Activated CD4-positive, alpha-beta T cell treated with anti-CD3 and anti-CD28 coated beads, Interleukin-2, amount 50 U/mL, for 48 hours (primary cell): ENCODE measurements at places on chromosomes 2 and 18.

GRCh38 chr18:49612515-49613033 lies 50.7 kb downstream of the LIPG start:
- DNase-seq, result no peak

DNA sequence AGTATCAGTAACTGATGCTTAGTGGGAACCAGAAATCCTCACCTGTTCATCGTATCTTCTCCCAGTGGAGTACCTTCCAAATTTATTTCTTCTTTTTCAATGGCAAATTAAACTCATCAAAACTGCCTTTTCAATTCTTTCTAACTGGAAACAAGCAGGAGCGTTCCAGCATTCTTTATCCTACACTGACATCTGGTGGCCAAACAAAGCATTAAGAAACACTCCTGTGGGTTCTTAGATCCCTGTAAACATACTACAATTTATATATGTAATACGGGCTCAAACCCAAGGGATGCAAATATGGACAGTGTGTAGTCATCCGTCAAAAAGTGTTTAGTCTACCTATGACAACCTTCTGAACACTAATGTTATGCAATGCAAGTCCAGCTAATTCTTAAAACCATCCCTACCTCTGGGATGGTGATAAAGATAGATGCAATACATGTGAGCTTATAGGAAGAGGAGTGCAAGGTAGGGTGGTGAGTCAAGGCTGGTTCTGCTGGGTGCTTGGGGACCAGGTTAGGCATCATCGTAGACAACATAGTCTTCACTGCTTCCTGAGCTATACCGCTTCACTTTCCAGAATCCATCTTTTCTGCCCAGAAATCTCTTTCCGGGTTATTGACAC lies 375.0 kb downstream of the CTNNA2 start:
- no peak for DNase-seq

GRCh38 chr2:69682525-69682924 lies 39.0 kb upstream of the AAK1 start:
- DNase-seq, result no peak

DNA sequence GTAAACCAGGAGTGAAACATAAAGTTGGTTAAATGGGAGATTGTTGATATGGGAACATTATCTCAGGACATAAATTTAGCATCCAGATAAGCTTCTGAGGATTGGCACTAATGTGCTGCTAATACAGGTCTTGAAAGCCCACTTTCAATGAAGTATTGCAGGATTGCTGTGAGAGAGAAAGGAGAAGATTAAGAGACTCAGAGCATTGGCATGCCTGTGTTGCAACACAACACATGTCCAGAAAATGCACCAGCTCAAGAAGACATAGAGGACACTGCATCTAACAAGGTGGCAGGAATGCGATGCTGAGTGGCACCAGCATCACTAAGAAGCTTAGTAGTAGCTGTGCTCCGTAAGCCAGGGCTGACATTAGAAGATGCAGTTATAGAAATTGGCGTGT lies 728.9 kb downstream of the SUCLG1 start:
- DNase-seq, result no peak

DNA sequence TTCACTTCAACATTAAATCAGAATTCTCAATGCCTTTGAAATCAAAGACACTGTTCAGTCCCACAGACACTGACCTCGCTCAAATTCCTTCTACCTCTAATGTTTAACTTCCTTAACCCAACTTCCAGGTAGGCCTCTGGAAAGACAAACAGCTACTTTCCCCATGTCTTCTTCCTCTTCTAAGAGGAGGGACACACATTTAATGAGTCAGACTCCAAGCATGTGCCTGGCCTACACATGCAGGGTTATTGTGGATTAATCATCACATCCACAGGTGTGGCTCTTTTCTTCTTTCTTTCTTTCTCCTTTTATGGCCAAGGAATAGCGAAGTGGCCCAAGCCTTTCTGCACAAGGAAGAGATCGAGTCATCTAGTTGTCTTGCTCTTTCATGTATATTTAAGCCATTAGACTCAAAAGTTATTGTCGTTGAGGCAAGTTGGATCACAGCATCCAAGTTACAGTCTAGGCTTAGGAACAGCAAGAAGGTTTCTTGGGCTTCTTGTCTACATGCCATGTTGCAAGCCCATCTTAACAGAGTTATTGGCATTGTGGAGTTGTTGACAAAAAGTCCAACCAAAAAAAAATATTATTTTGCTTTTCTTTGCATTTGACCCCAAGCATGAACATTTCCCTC lies 387.8 kb downstream of the IRS1 start:
- DNase-seq, result no peak

DNA sequence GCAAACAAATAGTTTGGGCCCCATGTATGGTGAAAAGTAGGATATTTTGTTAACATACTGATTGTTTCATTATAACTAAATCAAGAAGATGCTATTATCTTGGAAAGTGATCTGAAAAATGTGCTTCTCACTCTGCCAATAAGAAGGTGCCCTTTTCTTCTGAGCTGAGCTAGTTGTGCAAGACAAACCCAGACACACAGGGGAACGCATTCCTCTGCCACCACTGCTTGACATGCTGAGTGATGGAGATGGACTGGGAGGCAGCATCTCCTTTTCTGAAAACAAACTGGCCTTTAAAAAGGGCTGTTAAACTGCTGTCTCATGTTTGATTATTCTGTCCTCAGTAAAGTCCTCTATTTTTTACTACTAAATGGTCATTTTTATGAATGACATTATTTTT lies 1989.9 kb upstream of the CELF4 start:
- no peak for DNase-seq

- DNase-seq, result peak; percentile 13
Measured at GRCh38 chr2:32061973-32062861, 1.1 kb upstream of the SPAST start.

GRCh38 chr2:24824966-24825882 lies 32.0 kb downstream of the CENPO start:
- peak; percentile 58 for DNase-seq

GRCh38 chr2:219545295-219545942 lies 1.6 kb downstream of the TMEM198 start:
- DNase-seq, result no peak

DNA sequence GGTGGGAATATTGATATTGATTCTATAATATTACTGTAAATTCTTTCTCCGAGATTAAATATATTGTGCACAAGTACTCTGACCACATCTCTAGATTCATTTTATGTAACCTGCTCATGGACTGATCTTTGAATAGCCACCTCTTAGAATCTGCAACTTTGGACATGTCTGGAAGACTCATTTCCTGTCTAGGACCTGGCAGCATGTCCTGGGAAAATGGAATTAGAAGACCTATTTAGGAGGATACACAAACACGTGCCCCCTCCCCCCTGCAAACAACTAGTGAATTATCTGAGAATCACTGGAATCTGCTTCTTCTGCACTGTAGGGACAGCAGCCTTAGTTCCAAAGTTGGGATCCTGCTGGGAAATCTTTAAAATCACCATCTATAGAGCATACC lies 94.1 kb downstream of the UBE2E3 start:
- no peak for DNase-seq

GRCh38 chr2:166188084-166188483 lies 60.3 kb upstream of the SCN1A start:
- DNase-seq, result no peak
